Colonic mucosa (tissue), 4 donors: ENCODE measurements at places on chromosomes 7 and 10. TPM values are rescaled to one million over a fixed set of nuclear protein-coding genes. Genes with fewer than 3 reads are reported as not detected.

Gene C10orf88
- total RNA-seq, result 6.3 TPM

Gene COBL
- total RNA-seq, result 36.8 TPM

Gene CDNF
- total RNA-seq, result 0.82 TPM

Gene HOXA1
- total RNA-seq, result 2.0 TPM

Gene STEAP4
- 3.1 TPM for total RNA-seq

Gene SYNPO2L
- 0.05 TPM for total RNA-seq

Gene PHKG1
- 1.1 TPM for total RNA-seq
